ENCODE measurements at places on chromosomes 3 and 15.

DNA sequence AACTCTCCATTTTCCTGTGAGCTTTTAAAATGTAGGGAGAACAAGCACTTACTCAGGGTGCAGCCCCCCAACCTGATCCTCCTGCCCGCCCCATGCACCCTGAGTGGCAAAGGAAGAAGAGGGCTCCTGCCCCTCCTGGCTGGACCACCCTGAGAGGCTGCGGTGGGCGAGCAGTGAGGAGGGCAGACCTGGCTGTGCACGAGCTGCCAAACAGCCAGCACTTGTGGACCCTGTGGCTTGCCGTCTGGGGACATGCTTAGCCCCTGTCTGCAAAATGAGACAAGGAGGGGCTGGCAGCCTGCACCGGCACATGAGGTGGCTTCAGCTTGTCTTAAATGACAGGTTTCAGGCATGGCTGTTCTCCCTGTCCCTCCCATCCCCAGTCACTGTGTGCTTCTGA, 18.6 kb downstream of the ATP10A start:
- DNase-seq, result no peak

DNA sequence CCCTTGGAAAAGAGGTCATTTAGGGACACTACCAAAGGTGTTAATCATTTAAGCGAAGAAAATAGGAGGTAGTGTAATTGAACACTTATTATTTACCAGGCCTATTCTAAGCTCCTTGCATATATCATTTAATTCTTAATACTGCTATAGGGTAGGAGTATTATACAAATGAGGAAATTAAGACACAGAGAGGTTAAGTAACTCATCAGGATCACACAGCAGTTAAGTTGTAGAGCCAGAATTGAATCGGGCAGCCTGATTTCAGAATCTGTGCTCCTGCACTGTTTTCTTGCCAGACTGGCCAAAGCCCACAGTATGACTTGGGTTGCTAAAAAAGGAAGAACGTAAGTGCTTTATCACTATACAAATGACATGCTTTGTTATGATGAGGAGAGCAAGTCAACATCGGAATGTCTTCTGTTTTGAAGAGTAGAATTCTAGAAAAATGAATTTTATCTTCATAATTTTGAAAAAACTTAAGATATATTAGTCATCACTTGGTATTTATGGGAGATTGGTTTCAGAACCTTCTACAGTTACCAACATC, 31.4 kb downstream of the HPS3 start:
- DNase-seq, result no peak

- no peak for DNase-seq
Measured at GRCh38 chr15:68802373-68802772, 18.3 kb downstream of the ANP32A start.

DNA sequence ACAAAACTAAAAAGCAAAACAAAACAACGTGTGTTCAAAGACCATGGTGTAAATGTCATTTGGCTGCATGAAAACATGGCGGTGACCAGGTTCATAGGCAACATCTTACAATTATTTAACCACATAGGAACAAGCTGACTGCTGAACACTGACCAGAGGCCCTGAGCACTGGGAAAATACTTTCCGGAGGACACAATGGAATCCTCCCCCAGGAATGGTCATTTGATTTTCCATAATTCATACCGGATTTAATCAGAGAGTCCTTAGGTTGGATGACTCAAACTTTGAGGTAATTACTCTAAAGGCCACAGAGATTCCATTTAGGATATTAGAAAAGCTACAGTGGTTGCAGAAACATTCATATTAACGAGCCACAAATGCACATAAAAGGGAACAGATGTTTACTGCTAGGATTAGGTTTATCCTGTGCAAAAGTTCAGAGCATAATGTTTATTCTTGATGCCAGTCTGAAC, 254.7 kb downstream of the NR1D2 start:
- DNase-seq, result no peak

- DNase-seq, result no peak
Measured at GRCh38 chr3:169298247-169298992, 365.1 kb downstream of the MECOM start.

All from right atrium auricular region (tissue), 2 donors.